ENCODE measurements at places on chromosomes 16 and 17. TPM values are rescaled to one million over a fixed set of nuclear protein-coding genes. Genes with fewer than 3 reads are reported as not detected.

ABCC3 gene
- 4.0 TPM for total RNA-seq

MYH2 gene
- not detected for total RNA-seq

CD19 gene
- not detected for total RNA-seq

KIF18B gene
- total RNA-seq: not detected

ERAL1 gene
- 18.9 TPM for total RNA-seq

TTYH2 gene
- total RNA-seq: 6.3 TPM
